GM13977 (cell line): ENCODE measurements at places on chromosomes 3 and 15.

GRCh38 chr3:102796804-102797203, 362.0 kb downstream of the ZPLD1 start:
- no peak for DNase-seq

DNA sequence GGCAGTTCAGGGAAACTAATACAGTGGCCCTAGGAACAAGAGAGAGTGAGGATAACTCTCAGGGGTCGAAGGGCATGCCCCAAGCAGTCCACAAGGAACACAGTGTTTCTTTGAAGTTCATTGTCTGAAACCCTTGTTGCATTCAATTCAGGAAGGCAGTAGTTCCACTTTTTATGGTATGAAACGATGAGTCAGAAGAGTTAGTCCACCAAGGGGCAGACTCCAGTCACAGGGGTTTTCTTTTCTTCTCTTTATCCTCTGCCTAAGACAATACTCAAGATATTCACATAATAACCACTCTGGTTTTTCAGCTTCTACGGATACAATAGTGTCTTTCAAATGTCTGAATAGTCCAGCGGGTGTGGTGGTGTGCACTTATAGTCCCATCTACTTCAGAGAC, 23.7 kb upstream of the TICRR start:
- peak; percentile 60 for DNase-seq

- DNase-seq = no peak
Observed at GRCh38 chr3:62372621-62373041, 719 bp downstream of the FEZF2 start.

DNA sequence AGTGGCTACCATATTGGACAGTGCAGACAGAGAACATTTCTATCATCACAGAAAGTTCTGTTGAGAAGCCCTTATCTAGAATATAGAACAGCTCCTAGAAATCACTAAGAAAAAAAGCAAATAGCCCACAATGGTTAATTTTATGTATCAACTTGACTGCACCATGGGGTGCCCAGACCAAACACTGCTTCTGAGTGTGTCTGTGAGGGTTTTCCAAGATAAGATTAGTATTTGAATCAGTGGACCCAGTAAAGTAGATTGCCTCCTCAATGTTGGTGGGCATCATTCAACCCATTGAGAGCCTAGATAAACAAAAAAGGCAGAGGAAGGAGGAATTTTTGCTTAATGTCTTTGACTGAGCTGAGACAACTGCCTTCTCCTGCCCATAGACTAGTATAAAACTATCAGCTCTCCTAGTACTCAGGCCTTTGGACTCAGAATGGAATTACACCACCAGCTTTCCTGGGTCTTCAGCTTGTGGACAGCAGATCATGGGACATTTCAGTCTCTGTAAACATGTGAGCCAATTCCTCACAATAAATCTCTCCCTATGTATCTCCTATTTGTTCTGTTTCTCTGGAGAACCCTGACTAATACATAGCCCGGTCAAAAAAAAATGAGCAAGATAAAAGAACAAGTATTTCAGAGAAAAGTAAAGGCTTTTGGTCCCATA, 55.9 kb upstream of the OXTR start:
- no peak for DNase-seq
